ENCODE measurements at places on chromosomes 12 and 14.

DNA sequence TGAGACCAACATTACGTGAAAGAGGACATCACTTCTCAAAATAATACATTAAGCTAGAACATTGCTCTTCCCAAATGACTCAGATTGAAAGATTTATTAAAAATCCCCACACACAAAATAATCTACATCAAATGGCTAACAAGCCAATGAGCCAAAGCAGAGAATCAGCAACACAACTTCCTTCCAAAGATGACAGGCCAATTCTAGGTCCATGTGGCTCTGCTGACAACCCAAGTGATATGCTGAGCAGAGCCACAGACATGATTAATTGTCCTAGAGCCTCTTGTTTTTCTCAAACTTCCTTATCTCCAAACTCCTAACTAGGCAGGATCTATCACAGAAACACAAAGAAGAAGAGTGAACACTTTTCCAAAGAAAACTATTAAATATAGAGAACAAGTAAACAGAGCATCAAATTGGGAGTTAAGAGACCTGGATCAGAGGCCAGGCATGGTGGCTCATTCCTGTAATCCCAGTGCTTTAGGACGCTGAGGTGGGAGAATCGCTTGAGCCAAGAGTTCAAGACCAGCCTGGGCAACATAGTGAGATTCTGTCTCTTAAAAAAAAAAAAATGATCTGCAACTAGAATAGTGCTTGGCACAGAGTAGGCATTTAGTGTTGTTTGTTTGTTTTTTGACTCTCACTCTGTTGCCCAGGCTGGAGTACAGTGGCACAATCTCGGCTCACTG lies 38.5 kb downstream of the SENP1 start:
- DNase-seq: no peak

- no peak for DNase-seq
Measured at GRCh38 chr14:65211341-65211987, 109.1 kb upstream of the MAX start.

DNA sequence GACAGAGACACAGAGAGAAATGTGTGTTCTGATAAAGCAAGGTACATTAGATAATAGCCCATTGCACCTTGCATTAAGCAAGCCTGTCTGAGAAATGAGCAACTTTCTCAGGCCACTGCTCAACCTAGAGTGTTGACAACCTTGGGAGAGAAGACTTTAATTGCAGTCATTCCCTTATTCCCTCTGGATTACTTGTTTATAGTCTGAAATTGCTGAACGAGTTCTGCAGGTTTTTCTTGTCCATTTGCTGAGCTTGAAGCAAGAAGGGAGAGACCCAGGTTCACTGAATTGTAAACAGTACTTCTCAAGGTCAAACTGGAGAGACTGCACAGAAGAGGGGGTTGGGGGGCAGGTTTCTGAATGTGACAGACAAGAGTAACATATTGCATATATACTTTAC lies 159.4 kb upstream of the PLEKHG7 start:
- no peak for DNase-seq

DNA sequence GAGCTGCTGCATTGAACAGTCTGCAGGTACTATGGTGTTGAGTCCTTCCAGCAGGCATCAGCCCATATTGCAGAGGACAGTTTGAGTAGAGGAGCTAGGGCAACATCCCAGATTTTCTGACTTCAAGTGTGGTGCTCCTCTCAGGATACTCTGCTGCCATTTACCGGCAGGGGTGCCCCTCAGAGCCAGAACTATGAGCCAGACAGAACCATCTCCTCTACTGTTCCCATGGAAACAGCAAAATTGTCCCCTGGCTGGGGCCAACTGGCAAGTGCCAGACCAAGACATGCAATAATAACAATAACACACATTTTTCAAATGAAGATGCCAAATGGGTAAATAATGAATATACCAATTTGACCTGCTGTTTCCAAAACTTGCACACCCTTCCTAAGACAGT lies 102.9 kb downstream of the ADCK1 start:
- no peak for DNase-seq
